ENCODE measurements at places on chromosomes 6 and 20.

DNA sequence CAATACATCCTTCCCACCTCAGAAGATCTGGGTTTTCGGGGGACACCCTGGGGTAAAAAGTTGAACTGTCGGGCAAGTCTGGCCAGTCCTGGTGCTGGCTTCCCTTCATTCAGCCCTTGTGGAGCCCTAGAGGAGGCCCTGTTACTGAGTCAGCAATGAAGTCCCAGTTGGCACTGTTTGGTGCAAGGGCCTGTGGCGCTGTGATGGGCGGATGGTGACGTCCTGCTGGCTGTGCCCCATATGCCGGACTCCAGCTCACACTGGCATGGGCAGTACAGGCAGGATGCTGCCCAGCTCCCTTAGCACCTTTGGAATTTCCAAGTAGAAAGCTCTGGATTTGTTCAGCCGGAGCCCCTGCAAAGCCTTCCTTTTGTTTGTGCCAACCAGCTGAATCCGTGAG is 186.2 kb upstream of the PMEPA1 start:
- DNase-seq = no peak

DNA sequence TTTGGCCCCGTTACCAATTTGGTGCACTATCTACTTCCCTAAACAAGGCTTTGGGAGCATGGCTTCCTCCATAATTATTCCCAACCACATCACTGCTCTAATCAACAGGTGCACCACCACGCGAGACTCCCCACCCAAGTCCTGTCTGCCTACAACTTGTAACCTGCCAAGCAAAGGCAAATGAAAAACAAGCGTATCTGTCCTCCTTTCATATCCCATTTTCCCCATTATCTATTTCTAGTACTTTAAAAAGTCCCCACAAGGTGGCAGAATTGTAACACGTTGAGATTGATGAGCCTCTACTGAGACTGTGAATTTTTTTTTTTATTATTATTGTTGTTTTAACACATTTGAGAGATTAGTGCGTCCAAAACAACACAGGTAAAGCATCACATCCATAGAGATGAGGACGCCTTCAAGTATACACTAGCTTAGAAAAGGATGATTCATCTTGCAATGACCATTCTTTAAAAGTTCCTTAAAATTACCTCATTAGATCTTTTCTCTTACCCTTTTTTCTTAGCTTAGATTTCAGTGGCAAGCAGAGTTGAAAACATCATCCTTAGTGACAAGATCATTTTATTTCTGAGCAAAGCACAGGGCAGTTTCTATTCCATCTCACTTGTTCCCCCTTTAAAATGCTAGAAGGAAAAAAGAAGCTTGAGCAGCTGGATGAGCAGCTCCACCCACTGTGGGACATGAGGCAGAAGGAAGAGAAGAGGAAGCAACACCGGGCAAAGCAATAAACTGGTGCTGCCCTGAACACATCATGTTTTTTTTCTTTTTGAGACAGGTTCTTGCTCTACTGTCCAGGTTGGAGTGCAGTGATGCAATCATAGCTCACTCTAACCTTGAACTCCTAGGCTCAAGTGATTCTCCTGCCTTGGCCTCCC is 210.8 kb downstream of the ARHGAP18 start:
- DNase-seq = peak; percentile 65

GRCh38 chr6:142331601-142332000 is 29.8 kb downstream of the ADGRG6 start:
- DNase-seq = no peak

DNA sequence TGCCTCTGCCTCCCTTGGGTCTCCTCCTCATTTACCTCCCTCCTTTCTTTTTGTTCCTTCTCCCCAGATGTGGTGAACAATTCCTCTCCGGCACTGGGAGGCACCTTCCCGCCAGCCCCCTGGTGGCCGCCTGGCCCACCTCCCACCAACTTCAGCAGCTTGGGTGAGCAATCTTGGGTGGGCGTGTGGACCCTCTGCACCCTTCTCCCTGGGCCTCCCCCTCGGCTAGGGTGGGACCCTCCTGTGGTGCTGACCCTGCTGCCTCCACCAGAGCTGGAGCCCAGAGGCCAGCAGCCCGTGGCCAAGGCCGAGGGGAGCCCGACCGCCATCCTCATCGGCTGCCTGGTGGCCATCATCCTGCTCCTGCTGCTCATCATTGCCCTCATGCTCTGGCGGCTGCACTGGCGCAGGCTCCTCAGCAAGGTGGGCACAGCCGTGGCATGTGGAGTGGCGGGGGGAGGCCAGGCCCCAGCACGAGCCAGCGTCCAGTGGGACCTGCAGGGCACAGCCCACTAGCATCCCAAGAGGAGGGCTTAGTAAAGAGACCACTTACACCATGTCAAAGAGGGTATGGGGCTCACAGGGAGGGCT is 8.8 kb downstream of the DDR1 start:
- DNase-seq = no peak

DNA sequence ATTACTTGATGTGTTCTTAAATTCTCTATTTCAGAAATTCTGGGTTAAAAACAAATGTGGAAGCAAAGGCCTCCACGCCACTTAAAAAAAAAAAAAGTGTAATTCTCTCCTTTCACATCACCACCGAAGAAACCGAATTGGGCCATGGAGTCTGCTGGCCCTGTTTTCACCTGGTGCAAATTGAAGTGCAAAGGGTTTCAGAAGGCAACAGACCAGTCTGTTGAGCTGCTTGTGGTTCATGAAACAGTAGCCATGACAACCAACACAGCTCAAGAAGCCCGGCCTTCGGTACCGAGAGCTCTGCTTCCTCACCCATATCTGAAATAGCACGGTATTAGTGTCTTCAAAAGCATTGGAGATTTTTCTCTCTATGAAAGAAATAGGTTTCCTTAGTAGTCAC is 63.1 kb downstream of the GMPR start:
- DNase-seq = peak; percentile 57

GRCh38 chr6:97406633-97407032 is 123.6 kb upstream of the MMS22L start:
- DNase-seq = no peak

DNA sequence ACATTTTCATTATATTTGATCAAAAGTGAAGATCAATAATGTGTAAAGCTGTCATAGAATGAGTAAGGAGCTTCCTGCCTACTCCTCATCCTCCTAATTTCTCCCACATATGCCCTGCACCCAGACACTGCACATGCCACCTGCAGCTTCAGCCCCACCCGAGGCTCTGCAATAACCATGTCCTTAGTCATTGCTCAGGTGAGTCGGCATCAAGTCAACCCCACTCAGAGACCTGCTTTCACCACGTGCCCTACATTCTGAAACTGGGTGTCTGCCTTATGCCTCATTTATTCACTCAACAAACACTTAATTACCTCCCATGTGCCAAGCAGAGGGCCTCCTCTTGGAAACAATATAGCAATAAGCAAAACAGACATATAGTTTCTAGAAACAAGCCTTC is 15.4 kb upstream of the TNFAIP3 start:
- DNase-seq = no peak

DNA sequence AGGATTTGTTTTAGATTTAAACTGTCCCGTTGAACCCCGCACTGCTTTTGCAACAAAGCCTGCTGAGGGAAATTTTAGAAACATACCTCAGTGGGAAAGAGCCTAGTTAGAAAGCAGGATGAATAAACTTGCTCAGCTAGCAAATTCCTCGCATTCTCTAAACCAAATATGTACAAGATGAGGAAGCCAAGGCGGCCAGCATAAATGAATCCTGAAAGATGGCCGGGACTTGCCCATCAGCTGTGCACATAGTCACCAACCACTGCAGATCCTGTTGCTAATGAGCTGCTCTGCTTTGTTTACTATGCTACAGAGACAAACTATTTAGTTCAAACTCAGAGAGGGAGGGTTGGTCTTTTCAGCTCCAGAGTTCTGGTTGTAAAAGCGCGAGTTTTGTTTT is 49.0 kb downstream of the TMEM170B start:
- no peak for DNase-seq
